ENCODE measurements at places on chromosomes 16 and 17.

DNA sequence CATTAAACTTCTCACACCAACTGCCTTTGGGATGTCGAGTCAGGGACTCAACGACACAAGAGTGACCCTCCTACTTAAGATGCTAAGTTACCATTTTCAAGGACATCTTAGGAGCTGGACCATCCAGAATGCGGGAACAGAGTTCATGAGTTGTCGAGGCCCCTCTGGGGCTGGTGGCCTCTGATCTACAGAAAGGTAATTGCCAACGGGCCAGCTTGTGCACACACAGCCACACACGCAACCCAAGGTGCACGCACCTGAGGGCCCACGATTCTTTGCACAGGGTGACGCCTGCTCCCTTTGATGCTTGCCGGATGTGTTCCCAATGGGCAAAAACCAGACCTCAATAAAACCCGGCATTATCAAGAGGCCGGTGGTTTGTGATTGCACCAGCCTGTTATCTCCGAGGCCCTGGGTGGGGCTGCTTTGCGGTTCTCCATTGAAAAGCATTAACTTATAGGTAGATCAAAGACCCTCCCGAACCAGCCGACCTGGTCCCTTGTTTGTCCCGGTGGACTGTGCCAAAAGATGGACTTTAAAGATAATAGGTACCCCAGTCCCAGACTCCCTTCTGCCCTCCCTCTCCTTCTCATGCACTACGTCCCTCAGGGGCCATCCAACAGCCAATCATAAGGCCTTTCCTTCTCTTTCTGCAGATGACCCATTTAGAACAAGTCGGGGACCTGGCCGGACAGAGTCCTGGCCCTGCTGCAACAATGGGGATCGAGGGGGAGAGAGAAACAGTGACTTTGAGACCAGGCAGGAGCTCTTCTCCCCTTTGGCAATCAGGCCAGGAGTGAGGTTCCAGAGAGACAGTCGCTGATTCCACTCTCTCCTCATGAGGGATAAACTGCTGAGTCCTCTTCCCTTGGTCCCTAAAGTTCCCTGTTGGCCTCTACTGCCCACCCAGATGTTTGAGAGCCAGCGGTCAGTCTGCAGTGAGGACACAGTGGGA lies 292.5 kb downstream of the SOX9 start:
- DNase-seq, result no peak

DNA sequence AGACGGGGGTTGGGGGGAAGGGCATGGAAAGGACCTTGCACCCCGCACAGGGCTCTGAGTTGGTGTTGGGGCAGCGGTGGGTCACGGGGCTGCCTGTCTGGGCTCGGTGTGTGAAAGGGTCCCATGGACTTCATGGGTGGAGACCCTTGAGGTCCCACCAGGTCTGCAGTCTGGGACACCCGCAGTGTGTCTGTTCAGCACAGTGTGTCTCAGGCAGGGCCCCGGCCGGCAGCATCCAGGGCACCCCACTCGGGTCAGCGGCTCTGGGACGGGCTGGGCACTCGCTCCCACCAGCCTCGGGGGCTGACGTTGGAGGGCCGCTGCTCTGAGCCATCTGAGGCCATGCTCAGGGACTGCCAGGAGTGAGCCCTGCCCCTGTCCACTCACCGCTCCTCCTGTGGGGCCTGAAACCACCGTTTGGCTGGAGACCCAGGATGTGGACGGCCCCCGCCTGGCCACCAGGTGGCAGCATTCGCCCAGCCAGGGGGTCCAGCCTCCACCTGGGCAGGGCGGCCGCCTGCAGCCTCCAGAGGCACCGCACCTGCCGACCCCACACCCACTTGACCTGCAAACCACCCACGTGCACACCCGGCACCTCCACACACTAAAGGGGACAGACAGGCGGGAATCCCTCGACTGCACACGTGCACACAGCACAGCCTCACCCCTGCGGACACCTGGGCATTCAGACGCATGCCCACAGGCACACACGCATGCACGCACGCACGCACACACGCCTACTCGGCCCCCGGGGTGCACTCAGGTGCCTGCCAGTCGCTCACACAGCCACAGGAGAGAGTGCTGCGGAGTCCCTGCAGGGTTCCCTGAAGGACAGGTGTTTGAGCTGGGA lies 10.1 kb upstream of the ZFPM1 start:
- DNase-seq, result no peak

DNA sequence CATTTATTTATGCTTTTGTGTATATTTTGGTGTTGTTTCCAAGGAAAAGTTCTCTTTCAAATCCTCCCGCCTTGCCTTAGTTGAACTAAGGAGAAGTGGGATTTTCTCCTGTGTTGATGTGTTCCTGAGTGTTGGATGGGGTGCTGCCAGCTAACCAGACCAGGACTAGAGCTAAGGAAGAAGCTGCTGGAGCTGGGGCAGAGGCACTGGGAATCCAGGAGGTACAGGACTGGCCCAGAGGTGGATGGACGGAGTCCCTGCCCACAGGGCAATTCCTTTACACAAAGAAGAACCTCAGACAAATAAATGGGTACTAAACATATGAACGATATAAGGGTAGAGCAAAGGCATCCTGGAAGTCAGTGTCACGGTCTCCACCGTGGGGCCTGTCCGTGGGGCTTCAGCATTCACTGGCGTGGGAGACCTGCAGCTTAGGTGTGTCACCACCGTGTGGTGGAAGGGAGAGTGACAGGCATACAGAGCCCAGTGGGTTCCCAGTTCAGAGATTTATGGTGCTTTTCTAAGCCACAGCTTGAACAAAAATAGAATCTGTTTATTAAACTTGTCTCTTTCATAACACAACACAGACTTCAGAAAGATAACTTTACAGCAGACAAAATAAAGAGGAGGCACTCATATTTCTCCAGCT lies 270.7 kb downstream of the NTN1 start:
- DNase-seq, result peak; percentile 83

- no peak for DNase-seq
These were observed 10.9 kb downstream of the HDAC5 start for GRCh38 chr17:44112284-44113280.

DNA sequence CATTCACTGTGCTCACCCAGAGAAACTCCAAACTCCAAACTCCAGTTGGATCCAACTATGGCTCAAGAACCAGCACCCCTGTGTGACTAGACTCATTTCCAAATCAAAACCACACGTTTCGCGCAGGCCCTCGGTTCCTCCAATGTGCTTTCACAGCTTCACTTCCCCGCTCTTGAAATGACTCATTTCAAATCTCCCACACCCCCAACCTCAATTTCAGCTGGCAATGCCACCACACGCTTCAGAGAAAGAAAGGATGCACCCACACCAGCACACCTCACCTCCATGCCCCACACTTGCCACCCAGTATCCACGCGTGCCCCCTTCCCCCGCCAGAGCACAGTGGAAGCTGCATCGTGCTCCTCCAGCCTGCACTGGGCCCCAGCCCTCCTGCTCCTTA lies 9.0 kb downstream of the TMEM92 start:
- no peak for DNase-seq

DNA sequence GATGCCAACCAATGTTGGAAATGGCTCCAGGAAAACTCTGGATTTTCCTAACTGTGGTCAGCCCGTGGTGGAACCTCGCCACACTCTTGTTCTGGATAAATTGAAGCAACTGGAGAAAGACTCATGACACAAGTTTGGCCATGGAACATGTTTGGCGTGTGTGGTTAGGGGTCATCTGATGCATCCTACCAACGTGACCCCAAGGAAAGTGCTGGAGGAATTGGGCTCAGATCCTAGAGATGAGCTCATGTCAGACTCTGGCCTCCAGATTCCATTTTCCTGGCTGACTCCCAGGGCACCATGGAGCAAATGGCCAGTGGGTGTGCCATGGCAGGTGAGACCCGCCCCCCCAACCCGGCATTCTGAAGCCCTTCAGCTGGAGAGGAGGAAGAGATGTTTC lies 58.5 kb downstream of the CACNG5 start:
- no peak for DNase-seq

DNA sequence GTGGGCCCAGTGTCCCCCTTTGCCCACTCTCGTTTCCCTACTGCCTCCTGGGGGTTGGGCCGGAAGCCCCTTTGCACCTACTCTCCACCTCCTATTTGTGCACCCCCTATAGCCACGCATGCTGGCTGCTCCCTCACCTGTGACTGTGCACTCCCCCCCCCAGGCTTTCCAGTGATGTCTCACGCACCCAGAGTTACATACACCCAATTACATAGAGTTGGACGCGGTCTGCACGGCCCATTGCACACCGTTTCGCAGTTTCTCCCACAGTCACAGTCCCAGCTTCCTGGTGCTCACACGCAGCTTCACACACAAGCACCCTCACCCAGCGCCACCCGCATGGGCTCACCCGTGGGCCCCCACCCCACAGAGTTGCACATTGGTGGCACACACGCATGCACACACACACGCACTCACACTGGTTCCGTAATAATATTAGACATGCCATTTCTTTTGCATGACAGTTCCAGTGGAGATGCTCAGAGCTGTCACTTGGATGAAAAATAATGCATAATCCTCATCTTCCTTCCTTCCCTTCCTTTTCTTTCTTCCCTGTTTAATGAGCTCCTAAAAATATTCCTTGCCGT lies 21.5 kb upstream of the C1QL1 start:
- DNase-seq, result no peak

DNA sequence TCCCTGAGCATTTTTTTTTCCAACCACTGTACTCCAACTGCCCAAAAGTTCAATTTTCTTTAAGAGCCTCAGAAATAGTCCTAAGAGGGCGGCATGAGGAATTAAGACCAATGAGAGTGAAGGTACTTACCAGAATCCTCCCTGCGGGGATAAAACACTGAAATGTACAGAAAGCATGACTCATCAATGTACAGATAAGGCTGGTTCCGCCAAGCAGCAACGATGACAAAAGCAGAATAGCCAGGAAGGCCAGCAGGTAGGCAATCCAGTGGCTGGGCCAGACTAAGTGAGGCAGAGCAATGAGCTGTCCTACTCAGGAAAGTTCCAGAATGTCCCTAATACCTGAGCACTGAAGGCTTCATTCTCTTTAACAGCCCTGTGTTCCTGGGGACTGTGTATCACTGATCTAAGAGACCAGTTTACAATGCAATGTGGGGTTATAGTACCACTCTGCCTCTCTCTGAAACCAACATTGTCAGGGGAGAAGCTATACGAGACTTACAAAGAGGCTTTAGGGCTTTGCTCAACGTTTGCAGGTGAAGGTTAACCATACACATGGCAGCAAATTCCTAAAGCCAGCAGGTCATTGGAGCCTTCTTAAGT lies 11.0 kb upstream of the GPR139 start:
- no peak for DNase-seq

DNA sequence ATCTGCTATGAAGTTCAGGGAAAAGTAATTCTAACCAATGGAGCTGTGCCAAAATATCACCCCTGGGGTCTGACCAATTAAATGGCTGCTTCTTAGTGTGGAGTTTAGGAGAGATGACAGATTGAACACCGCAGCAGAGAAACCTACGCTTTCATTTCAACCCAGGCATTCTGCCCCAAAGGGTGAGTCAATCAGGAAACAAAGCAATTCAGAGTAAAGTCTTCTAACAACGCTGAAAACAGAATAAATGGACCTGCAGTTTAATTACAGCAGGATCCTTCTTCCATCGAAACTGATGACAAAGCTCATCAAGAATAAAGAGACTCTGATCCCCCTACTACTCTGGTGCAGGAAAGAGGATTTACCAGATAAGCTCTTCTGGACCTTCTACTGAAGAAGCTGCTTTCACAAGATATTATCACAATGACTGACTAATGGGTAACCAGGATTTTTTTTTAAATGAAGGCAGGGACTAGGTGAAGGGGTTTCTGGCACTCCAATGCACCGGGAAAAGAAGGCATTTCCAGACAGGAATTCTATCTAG lies 16.7 kb downstream of the RFFL start:
- DNase-seq, result no peak

- no peak for DNase-seq
These were observed 61.4 kb downstream of the TMEM100 start for GRCh38 chr17:55661256-55661758.

DNA sequence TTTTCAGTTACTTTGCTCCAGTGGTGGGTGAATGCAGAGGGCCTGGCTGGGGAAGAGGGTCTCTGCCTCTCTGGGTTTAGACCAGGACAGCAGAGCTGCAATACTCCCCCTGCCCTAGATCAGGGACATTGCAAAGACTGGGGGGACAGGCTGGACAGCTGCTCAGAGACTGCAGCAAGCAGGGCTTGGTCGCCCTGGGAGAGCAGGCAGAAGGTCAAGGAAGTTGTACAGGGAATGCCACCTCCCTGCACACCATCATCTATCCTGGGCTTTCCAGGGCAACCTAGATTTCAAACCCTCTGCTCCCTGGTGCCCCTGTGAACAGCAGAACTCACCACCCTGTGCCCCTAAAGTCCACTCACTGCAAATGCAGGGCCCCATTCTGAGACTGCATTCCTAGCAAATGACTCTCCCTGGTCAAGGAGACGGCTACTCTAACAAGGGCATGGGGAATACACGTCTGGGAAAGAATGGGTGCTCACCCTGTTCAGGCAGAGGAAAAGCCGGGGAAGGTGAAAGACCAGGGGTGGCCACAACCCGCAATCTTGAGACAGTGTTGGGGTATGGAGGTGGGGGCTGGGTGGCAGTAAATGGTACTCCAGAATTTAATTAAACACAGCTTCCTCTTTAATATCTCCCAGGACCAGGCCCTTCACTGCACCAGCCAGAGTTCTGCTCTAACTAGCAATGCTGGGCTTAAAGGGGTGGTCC lies 1.0 kb downstream of the KIFC3 start:
- DNase-seq, result no peak

DNA sequence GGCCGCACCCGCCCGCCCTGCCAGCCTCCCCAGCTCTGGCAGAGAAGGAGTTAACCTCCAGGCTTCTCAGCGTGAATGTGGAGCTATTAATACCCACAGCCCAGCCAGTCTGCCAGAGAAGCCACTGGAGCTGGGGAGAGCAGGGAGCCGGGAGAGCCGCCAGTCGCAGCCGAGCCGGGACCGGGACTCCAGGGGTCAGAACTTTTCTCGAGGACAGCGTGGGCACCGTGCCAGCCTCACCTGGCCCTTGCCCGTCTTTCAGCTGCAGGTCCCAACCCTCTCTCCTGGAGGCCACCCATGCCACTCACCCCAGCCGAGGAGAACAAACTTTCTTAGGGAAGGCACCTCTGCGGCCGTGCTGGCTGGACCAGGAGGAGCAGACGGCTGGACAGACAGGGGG lies 33.8 kb upstream of the SBK1 start:
- no peak for DNase-seq

- DNase-seq, result no peak
These were observed 202.8 kb upstream of the C16orf82 start for GRCh38 chr16:26863931-26864330.

DNA sequence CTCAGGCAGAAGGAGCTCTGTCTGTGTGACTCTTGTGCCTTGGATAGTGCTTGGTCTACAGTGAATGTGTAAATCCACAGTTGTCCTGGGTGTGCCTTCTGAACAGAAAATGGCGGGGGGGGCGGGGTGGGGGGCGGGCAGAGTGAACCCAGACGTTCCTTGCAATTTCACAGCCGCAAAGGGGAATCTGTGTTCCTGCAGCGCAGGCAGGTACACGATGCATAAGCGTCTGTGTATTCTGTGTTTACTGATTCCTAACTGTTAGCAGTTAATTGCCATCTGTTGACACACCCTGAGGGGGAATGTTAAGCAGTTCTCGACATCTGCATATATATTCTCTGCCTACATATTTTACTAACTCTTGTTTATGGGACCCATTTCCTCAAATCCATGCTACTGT lies 123.5 kb upstream of the ZFHX3 start:
- DNase-seq, result no peak

- no peak for DNase-seq
These were observed 8.3 kb downstream of the TSPAN10 start for GRCh38 chr17:81644976-81645952.

GRCh38 chr16:4365014-4365406 lies 6.6 kb upstream of the VASN start:
- no peak for DNase-seq

- no peak for DNase-seq
These were observed 68.7 kb downstream of the AATF start for GRCh38 chr17:37017404-37017803.

- DNase-seq, result no peak
These were observed 34.4 kb downstream of the WDR59 start for GRCh38 chr16:74950511-74950910.
